ENCODE measurements at places on chromosomes 5 and 9. TPM values are rescaled to one million over a fixed set of nuclear protein-coding genes. Genes with fewer than 3 reads are reported as not detected.

Gene CDKN2B
- total RNA-seq = 0.33 TPM

Gene PTPN3
- total RNA-seq = 3.6 TPM

- no peak overlapping the region for H3K4me3 ChIP-seq
- DNase-seq = no peak
- peaks cover 2% of the 10 kb centered on the region for H3K27me3 ChIP-seq
- H3K36me3 ChIP-seq = no peaks in the 10 kb centered on the region
These were observed 675 bp upstream of the SPAAR start for GRCh38 chr9:35908504-35909125.

- peak overlapping the region; percentile 65 for H3K4me3 ChIP-seq
- peak; percentile 92 for DNase-seq
- H3K4me1 ChIP-seq = peaks cover 73% of the 10 kb centered on the region
- peak overlapping the region; percentile 88 for H3K27ac ChIP-seq
- H3K27me3 ChIP-seq = no peaks in the 10 kb centered on the region
- H3K36me3 ChIP-seq = peaks cover 5% of the 10 kb centered on the region
These were observed 28.0 kb upstream of the ADAM19 start for GRCh38 chr5:157603333-157604190.

DNA sequence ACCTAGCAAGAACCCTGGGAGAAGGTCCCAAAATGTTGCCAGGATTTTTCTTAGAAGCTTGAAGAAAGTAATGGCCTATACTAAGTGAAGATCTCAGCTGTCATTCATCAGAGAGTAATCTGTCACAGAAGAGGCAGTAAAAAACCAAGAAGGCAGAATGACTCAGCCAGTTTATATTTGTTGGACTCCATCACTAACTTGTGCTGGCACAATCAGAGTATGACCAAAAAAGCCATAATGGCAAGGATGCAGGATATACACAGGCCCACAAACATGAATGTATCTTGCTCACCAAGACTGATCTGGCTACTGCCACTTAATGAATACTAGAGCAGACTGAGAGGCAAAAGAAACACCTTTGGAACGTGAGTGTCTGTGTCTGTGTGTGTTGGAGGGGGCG is 104.0 kb upstream of the POU5F2 start:
- H3K27ac ChIP-seq = no peak overlapping the region
- H3K36me3 ChIP-seq = peaks cover 15% of the 10 kb centered on the region
- H3K4me3 ChIP-seq = no peak overlapping the region
- H3K4me1 ChIP-seq = no peaks in the 10 kb centered on the region

Gene SLC46A2
- total RNA-seq = not detected

DNA sequence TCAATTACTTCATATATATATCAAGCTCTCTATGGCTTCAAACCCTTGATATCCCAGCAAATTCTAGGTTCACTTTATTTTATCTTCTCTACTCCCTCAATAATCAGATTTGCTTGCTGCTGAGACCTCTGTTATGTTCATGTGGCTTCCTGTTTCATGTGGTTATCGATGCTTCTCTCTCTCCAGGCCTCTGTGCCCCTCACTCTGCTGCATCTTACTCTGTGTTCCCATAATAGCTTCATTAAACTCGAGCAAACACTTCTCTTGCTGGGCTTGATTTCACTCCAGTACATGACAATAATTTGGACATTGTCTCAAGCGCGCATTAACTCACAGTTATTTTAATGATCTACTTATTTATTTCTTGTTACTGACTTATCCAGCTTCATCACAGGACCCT is 798.8 kb downstream of the CDH9 start:
- no peaks in the 10 kb centered on the region for H3K36me3 ChIP-seq
- no peak overlapping the region for H3K27ac ChIP-seq
- DNase-seq = no peak
- H3K4me1 ChIP-seq = no peaks in the 10 kb centered on the region
- no peaks in the 10 kb centered on the region for H3K27me3 ChIP-seq

Gene F2RL1
- total RNA-seq = 0.14 TPM

Gene PDZD2
- total RNA-seq = not detected

- no peaks in the 10 kb centered on the region for H3K27me3 ChIP-seq
- H3K4me1 ChIP-seq = no peaks in the 10 kb centered on the region
- DNase-seq = no peak
- H3K4me3 ChIP-seq = no peak overlapping the region
- no peaks in the 10 kb centered on the region for H3K36me3 ChIP-seq
These were observed 410.3 kb upstream of the PRR16 start for GRCh38 chr5:120053841-120054240.

- no peaks in the 10 kb centered on the region for H3K4me1 ChIP-seq
- no peak overlapping the region for H3K4me3 ChIP-seq
- no peak for DNase-seq
- H3K27me3 ChIP-seq = no peaks in the 10 kb centered on the region
- H3K27ac ChIP-seq = peak overlapping the region; percentile 13
These were observed 18.4 kb downstream of the RNF130 start for GRCh38 chr5:180053061-180053602.

Gene CACFD1
- 0.70 TPM for total RNA-seq

Gene OR1Q1
- not detected for total RNA-seq

DNA sequence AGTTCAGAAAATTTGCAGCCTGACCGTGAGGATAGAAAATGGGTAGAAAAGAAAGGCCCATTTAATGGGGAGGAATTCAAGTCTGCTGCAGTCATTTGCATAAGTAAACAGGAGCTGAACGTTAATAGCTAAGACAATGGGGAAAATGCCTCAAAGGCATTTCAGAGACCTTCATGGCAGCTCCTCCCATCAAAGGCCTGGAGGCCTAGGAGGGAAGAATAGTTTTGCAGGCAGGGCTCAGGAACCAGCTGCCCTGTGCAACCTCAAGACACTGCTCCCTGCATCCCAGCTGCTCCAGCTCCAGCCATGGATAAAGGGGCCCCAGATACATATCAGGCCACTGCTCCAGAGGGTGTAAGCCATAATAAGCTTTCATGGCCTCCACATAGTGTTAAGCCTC is 32.2 kb upstream of the CDH18 start:
- no peak overlapping the region for H3K27ac ChIP-seq
- no peaks in the 10 kb centered on the region for H3K27me3 ChIP-seq
- H3K36me3 ChIP-seq = no peaks in the 10 kb centered on the region
- H3K4me1 ChIP-seq = no peaks in the 10 kb centered on the region
- DNase-seq = no peak

GRCh38 chr5:139901251-139901575 is 105.6 kb downstream of the PSD2 start:
- no peaks in the 10 kb centered on the region for H3K4me1 ChIP-seq
- no peak overlapping the region for H3K4me3 ChIP-seq
- H3K27me3 ChIP-seq = peaks cover 41% of the 10 kb centered on the region
- H3K27ac ChIP-seq = no peak overlapping the region
- no peak for DNase-seq

DNA sequence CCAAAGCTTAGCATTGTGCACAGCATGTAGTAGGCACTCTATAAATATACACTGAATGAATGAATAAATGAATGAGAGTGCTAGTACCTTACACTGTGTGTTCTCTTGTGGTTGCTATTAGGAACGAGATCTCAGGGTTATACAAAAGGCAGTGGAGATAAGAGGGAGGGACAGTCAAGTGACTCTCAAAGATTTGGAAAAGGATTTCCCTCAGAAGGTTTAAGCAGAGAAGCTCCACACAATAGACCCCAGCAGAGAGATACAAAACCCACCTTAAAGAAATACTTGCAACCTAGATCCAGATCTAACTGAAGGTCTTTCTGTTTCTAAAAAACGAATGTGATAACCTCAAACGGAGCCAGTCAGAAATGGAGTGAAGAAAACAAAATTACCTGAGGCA is 11.8 kb upstream of the EFNA5 start:
- H3K27me3 ChIP-seq = peaks cover 13% of the 10 kb centered on the region
- no peak overlapping the region for H3K27ac ChIP-seq
- DNase-seq = no peak
- H3K4me1 ChIP-seq = no peaks in the 10 kb centered on the region
- H3K4me3 ChIP-seq = no peak overlapping the region

DNA sequence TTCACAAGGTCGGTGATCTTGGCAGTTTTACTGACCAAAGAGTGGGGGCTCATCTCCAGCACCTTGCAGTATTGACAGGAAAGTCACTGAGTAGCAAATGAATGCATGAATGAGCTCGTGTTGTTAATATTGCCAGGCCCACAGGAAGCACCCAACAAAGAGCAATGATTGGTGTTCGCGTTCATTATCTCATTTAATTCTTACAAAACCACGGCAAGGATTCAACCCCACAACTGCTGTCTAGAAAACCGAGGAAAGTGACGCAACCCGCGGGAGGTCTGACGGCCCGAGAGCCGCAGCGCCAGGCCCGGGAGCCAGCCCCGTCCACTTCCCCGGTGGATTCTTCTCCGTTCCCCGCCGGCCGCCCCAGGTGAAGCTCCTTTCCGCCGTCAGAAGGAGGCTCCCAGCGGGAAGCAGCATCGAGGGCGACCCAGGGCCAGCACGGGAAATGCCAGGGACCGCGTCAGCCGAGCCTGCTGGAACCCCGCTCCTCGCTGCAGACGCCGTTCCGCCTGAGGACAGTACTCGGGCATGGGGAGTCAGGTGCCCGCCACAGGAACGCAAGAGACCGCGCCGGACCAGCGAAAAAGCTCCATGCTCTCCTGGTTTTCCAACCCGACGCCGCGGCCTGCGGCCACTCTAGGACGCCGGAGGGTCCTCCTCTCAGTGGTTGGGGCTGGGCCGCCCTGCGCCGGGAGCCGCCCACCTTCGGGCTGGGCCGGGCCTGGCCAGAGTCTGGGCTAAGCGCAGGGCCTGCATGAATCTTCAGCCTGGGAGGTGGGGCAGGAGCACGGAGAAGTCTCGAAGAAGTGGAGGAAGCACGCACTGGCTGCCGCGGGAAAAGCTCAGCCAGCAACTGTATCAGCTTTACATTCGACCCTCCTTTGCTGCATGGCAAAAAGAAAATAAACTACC is 19.8 kb upstream of the FER start:
- peak; percentile 73 for DNase-seq
- H3K36me3 ChIP-seq = no peaks in the 10 kb centered on the region
- H3K27me3 ChIP-seq = peaks cover 73% of the 10 kb centered on the region
- H3K4me3 ChIP-seq = peak overlapping the region; percentile 79

GRCh38 chr9:79061752-79062616 is 509.8 kb upstream of the TLE4 start:
- no peak overlapping the region for H3K27ac ChIP-seq
- no peak for DNase-seq
- H3K27me3 ChIP-seq = no peaks in the 10 kb centered on the region
- no peaks in the 10 kb centered on the region for H3K4me1 ChIP-seq

Gene PLEKHG4B
- total RNA-seq = not detected

- no peak overlapping the region for H3K4me3 ChIP-seq
- peaks cover 2% of the 10 kb centered on the region for H3K27me3 ChIP-seq
- H3K36me3 ChIP-seq = no peaks in the 10 kb centered on the region
- no peak overlapping the region for H3K27ac ChIP-seq
- DNase-seq = no peak
These were observed 177.3 kb downstream of the C9orf152 start for GRCh38 chr9:110030632-110031031.

DNA sequence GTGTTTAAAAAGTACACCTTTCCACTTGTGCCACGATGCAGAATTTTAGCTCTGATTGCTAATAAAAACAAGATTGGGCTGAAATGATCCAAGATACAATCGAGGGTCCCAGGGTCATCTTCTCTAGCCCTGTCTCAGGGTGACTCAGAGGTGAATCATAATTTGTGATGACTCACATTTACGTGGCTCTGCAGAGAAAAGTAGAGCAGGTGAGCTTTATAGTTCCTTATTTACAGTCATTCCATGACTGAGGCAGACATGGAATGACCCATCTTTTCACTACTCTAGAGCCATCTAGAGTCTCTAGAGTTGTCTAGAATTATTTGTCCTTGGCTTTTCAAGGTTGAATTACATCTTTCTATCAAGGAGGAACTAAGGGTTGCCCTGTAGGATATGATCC is 155.2 kb downstream of the GAS1 start:
- H3K27me3 ChIP-seq = no peaks in the 10 kb centered on the region
- no peaks in the 10 kb centered on the region for H3K4me1 ChIP-seq
- no peak overlapping the region for H3K4me3 ChIP-seq
- H3K36me3 ChIP-seq = no peaks in the 10 kb centered on the region
- no peak for DNase-seq

GRCh38 chr9:83554278-83554677 is 16.1 kb upstream of the FRMD3 start:
- no peaks in the 10 kb centered on the region for H3K4me1 ChIP-seq
- no peak overlapping the region for H3K4me3 ChIP-seq
- no peaks in the 10 kb centered on the region for H3K36me3 ChIP-seq
- no peak for DNase-seq
- peaks cover 7% of the 10 kb centered on the region for H3K27me3 ChIP-seq

GRCh38 chr5:10301266-10301665 is 6.4 kb downstream of the CMBL start:
- H3K4me3 ChIP-seq = no peak overlapping the region
- DNase-seq = no peak
- H3K27me3 ChIP-seq = peaks cover 26% of the 10 kb centered on the region
- H3K27ac ChIP-seq = no peak overlapping the region
- H3K36me3 ChIP-seq = no peaks in the 10 kb centered on the region

Gene TIMD4
- 15.1 TPM for total RNA-seq

Gene SIT1
- total RNA-seq = 81.8 TPM

Gene BTNL3
- not detected for total RNA-seq

DNA sequence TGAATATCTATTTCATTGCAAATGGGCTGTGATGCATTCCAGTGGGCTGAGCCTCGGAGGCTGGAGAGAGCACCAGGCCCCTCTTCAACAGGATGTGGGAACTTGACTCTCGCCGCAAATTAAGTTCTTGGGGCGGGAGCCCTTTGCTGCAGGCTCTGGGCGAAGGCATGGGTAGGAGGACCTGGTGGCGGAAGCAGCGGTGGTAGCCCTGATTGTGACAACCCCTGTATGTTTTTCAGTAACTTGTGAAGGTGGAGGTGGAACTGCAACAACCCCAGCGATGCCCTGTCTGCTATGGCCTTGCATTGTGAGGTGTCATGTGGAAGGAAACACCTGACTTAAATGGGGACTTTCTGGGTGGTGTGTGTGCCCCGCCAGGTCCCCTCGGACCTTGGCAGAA is 9.4 kb downstream of the FYB1 start:
- H3K4me1 ChIP-seq = peaks cover 79% of the 10 kb centered on the region
- peak; percentile 95 for DNase-seq
- H3K27me3 ChIP-seq = no peaks in the 10 kb centered on the region
- H3K4me3 ChIP-seq = peak overlapping the region; percentile 75
- no peaks in the 10 kb centered on the region for H3K36me3 ChIP-seq
- H3K27ac ChIP-seq = peak overlapping the region; percentile 92

DNA sequence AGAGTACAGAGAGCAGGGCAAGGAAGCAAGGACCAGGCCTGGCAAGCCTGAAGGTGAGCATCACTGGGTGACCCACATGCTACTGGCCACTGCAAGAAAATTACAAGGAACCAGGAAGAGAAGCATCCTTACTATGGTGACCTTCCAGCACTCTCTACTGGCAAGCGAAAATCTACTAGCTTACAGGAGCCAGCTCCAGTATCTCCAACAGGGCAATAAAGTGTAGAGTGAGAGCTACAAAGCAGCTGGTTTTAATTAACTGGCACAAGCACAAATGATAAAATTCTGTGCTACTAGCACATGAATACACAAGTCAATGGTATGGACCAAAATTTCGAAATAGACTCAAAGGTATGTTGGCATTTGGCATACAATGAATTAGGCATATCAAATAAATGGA is 113.3 kb upstream of the CAST start:
- H3K4me1 ChIP-seq = no peaks in the 10 kb centered on the region
- DNase-seq = no peak
- no peak overlapping the region for H3K4me3 ChIP-seq
- no peak overlapping the region for H3K27ac ChIP-seq
- H3K36me3 ChIP-seq = no peaks in the 10 kb centered on the region
